ENCODE measurements at places on chromosomes 2 and 18.

DNA sequence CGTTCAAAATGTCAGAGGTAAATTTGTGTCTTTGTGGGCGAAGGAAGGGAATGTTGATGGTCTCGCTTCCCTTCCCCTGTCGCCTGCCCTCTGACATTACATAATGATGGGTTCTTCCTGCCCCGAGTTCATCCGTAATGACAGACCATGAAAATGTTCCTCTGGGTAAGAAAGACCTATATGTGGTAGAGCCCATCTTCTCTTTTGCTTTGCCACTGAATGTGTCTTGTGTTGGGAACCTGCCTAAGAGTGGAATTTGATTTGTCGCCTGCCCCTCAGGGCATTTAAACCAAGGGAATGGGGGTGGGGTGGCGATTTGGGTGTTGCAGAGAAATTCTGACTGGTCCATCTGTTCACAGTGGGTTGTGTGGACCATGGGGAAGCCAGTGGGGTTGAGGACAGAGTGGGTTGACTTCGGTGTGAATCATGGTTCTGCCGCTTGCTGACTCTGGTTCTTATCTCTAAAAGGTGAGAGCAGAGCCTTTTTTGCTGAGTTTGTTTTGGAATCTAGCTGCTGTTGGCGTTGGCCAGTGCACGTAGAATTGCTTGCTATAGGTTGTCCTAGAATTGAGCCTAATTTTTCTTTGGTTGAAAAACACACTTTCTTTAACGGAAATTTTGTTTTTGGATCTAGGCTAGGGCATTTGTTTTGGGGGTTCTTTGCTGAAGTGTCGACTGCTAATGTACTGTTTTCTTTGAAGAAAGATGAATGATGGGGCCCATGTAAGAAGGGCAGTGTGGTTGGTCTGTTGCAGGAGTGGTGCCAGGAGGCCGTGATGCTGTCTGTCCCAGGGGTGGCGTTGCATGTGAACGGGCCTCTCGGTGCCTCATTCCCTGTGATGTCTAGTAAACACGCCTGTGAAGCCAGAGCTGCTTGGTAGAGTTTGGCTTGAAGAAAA lies 1.3 kb downstream of the INPP4A start:
- no peak for DNase-seq

DNA sequence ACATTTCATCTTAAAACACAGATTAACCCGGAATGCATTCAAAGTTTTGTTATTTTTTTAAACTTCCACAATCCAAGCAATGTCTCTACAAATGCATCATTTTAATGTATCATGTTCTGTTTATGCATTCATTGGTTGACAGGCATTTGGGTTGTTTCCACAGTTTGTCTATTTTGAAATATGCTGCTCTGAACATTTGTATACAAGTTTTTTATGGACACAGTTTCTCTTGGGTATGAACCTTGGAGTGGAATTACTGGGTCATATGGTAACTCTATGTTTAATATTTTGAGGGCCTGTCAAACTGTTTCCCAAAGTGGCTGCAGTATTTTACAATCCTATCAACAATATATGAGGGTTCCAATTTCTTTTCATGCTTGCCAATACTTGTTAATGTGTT lies 57.3 kb downstream of the GULP1 start:
- no peak for DNase-seq

GRCh38 chr18:36189486-36189885 lies 2.2 kb downstream of the MOCOS start:
- no peak for DNase-seq

DNA sequence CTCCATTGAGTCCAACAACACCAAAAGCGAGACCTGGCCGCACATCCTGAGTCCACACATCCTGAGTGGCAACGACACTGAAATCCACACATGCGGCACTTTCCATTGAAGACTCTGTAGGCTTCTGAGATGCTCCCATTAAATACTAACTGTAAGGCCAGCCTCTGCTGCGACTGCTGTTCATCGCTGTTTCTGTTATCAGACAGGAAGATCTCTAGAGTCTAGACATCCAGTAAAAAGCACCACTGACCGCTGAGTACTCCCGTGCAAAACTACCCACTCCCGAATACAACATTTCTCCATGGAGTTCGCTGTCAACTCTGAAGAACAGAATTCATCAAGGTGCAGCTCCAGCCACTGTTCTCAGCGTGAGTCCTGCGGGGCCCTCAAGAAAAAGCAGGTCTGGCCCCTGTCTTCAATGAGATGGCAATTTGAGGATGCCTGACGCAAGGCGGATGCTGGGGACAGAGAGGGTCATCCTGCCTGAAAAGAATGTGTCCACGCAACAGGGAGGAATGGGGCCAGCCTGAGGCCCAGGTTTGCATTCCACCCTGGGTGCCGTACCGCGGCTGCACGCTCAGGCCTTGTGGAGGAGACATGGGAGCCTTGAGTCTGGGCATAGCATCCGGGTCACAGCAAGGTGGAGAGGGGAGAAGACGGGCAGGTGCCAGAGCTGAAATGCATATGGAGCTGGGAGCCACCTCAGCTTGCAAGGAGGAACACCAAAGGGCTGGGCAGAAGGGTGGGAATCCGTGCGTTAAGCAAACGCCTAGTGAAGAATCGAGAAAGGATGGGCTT lies 61.9 kb downstream of the ZNF516 start:
- DNase-seq = no peak

- no peak for DNase-seq
Observed at GRCh38 chr2:204914708-204915107, 369.4 kb downstream of the PARD3B start.

- no peak for DNase-seq
Observed at GRCh38 chr2:205235434-205235833, 446.9 kb upstream of the NRP2 start.

- DNase-seq = no peak
Observed at GRCh38 chr2:199590321-199591203, 132.8 kb upstream of the SATB2 start.

GRCh38 chr2:160869411-160869810 lies 290.8 kb upstream of the TANK start:
- DNase-seq = no peak

DNA sequence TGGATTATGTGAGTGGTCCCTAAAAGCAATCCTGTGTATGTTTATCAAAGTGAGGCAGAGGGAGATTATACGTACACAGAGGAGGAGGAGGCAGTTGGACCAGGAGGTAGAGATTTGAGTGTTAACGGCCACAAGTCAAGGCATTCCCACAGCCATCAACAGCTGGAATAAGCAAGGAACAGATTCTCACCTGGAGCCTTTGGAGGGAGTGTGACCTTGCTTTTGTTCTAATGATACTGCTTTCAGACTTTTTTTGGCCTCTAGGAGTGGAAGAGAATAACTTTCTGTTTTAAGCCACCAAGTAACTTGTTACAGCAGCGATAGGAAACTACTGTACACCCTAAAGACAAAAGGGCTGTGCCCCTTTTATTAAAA lies 18.1 kb downstream of the LCLAT1 start:
- DNase-seq = no peak

- DNase-seq = no peak
Observed at GRCh38 chr2:113677330-113677729, 50.3 kb downstream of the RABL2A start.

DNA sequence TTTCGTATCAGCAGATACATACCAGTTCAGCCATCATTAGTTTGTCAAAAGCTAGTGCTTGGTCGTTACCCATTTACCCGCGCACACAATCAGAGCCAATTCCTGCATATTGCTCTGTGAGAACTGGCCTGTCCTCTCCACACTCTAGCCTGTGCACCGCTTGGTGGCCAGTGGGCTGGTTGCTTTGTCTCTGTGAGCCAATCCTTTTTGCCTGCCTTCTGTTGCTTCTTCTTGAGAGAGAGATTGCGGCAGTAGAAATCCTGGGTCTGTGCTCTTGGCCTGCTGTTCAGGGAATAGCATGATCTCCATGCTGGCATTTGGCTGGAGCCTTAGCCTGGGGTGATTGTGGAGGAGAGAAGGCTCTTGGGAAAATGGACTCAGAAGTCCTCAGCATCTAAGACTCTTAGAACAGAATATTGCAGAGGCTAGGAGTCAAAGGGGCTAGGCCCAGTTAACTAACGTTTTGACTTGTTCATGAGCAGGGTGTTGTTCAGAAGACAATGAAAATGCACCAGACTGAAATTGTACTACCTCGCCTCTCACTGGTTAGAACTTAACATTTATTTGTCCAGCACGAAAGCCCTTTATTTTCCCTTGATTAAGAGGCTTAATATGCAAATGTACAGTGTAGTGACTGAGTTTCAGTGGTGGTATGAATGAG lies 37.1 kb downstream of the MAP4K4 start:
- DNase-seq = no peak

DNA sequence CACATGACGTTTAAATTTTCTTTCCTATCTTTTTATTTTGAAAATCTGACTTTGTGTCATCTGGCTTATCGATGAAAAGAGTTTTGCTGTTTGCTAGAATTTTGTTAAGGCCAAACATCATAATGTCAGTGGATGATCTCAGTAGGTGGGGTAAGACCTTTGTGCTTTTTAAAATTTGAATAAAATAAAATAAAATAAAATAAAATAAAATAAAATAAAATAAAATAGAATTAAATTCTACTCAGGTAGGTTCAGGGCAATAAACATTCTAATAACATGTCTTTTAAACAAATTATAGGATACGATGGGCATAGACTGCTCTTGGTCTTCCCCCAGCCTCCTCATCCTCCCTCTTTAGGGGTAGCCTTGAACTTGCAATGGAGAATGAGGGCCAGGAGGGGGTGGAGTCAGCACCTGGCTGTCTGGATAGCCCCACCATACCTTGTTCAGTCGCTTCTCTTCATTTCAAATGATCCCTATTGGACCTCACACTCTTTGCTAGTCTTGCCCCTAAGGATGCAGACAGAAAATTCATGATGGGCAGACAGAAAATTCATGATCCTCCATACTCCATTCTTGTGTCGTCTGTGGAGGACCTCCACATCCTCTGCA lies 8.1 kb downstream of the LDLRAD4 start:
- no peak for DNase-seq

DNA sequence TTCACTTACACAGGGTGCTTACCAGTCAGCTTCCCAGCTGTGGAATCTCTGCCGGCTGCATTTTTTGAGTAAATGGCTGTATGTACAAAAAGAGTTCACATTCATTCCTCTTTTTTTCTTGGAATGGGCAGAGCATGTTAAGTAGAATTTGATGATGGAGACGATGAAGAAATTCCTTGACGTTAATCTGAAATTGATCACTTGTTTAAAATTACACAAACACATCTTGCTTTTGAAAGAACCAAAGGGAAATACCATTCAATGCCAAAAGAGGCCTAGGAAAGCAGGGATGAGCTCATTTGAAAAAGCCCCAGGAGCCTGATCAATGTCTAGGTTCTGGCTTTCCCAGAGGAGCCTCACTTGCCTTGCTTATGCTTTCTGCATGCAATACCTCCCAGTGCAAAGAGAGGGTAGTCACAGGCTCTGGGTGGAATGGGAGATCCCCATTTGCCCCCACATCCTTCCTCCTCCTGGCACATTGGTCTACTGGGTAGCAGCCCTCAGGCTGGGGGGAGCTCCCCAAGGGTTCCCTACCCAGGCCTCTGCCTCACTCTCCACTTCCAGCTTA lies 12.3 kb upstream of the SMAD7 start:
- no peak for DNase-seq

GRCh38 chr2:240303896-240304745 lies 131.3 kb upstream of the GPC1 start:
- DNase-seq = peak; percentile 6

DNA sequence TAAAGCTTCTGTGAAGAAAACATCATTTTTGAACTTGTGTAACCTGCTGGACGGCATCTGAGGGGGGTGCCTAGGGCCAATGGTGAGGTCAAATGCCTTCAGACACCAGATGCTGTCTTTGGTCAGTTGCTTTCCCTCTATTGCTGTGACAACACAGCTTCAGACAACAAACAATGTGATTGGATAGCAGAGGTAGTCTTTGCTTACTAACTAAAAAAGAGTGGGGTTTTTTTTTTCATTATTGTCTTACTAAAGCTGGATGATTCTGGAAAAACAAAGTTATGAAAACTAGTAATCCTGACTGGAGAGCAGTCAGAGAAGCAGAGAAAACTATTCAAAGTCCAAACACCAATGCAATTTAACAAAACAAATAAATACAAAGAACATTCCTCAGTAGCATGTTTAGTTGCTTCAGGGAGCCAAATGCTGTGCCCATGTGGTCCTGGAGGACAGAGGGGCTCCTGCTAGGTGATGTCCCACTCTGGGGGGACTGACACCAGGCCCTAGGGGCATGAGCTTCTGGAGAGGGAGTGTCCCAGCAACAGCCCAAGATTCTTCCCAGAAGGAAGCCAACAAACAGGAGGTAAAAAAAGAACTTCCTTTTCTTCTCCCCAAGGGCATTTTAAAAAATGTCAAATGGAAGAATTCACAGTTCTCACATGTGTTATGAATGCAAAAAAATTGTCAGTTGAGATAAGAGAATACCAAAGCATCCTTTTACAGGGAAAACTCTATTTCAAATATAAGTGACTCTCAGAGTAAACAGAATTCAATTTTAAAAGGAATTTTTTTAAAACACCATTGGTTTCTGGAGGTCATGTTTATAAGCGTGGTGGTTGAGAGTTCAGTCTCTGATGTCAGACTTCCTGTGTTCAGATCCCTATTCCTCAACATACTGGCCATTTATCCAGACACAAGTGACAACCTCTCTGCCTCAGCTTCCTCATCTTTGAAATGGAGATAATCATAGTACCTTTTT lies 181.1 kb upstream of the PGAP1 start:
- DNase-seq = no peak

GRCh38 chr2:191757208-191757607 lies 79.3 kb downstream of the NABP1 start:
- DNase-seq = no peak

DNA sequence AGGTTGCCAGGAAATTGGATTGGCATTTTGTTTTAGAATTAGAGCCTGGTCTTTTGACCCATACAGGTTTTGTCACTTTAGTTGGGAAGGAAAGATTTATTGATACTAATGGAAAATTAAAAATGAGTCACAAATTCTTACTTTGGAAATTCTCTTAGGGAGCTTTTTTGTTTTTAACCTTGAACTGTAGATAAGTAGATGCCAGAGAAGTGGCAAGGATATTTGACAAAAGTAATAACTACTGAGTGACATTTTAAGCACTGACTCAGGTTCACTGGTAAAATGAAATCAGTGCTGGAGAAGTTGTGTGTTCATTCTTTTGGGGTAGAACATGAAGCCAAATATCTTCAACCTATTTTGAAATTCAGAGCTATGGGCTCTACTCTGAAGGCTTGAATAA lies 56.5 kb downstream of the LDLRAD4 start:
- DNase-seq = no peak
